ENCODE measurements at places on chromosomes 7 and 10.

DNA sequence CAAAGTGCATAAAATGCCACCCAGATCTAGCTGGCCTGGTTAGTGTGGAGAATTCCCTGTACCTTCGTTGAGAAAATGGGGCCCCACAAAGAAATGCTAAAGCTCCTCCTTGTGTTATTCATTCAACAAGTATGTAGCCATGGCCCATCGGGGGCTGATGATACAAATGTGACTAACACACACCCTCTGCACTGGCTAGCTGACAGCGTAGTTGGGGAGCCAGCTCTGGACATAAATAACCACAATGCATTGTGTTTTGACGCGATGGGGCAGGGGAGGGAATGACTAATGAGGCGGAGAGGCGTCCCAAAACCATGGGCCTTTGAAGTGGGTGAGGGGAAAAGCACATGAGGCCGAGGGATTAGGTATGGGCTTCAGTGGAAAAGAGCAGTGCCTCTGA lies 28.2 kb upstream of the ASL start:
- no peak for DNase-seq

DNA sequence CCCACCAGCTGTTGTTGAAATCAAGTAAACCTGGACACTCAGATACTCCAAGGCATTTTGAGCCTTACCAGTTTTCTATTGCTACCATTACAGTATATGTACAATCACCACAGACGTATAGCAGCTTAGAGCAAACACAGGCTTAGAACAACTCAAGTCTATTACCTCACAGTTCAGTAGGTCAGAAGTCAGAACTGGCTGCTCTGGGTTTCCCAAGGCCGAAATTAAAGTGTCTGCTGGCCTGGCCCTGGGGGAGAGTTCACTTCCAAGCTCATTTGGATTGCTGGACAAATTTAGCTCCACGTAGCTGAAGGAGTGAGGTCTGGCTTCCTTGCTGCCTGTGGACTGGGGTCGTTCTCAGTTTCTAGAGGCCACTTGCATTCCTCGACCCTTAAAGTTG lies 260.1 kb upstream of the LRRN3 start:
- DNase-seq = no peak

DNA sequence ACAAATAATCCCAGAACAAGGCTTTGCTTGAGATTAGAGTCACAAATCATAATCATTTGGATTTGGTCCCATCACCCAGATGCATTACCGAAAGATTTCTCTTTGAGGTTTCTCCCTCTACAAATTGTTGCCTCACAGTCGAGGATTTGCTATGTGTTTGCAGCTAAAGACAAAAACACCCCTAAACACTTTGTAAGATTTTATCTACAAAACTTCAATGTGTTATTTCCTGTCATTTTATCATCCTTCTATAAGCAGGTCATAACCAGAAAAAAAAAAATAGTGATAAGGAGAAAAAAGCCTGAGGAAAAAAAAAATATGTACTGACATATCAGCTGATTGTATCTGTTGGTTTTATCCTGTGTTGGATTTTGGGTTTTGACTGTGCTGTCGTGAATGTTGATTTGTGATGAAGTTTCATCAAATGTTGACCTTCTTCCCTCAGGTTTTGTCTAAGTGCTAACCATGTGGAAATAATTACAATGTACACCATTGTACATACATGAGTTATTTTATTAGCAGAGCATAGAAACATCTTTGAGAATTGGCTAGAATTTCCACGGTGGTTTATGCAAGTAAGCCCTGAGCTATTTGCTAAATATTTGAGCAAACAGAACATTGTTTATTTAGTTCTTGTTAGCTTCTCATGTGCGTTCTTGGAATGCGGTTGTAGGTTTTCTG lies 274.4 kb downstream of the NEBL start:
- DNase-seq = no peak

- no peak for DNase-seq
Observed at GRCh38 chr7:57646901-57647246, 196.9 kb downstream of the ZNF716 start.

DNA sequence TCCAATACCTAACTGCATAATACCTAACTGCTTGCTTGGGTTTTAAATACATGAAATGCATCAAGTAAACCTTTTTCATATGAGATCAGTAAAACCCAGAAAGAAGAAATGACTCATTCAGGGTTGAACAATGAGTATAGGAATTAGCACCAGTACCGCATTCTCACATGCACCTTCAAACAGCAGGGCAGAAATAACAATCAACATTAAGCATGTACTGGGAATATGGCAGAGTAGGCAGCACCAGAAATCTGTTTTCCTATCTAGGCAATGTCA lies 850.3 kb upstream of the SORCS1 start:
- DNase-seq = no peak

- DNase-seq = no peak
Observed at GRCh38 chr10:44186150-44186549, 198.7 kb downstream of the CXCL12 start.

DNA sequence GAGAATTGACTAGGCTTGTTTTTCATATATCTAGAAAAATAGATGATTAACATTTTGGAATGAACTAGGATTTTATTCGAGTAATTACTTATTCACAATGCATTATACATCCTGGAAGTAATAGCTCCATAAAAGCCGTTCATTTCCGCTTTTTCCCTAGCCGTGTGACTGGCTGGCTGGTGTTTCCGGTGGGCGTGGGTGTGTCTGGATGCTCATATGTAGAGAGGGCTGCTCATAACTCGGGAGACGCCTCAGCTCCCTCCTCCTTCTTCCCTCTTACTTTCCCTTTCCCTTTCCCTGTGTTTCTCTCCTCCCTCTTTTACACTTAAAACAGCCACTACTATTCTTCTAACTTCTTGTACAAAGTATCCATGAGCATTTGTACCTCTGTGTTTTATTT lies 187.7 kb upstream of the VSTM2A start:
- DNase-seq = no peak

DNA sequence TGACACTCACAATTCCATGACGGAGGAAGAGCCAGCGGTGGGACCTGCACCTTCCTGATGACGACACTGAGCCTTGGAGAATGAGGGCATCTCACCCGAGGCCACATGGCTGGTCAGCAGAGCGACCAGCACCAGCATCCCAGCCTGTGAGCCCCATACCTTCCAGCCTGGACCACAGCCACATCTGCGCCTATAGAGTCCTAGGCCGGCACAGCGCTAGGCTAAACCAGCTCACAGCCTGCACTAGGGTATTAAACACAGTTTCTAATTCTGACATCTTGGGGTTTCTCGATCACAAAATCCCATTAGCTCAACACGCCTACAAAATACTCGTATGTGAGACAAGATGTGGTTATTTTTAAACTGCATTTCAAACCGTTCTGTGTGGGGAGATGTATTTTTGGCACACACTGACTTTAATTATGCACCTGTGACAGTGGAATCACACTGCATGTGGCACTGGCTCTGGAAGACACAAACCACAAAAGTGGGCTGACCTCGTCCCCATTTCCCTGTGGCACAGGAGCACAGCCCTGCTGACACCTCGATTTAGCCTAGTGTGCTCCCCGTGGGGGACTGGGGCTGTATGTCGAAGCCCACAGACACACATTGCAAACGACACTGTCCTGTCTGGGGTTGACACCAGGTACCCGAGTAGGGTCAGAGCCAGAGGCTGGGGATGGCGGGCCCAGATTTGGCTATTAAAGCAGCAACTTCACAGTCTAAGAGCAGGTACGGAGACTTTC lies 32.5 kb downstream of the CPXM2 start:
- DNase-seq = no peak

DNA sequence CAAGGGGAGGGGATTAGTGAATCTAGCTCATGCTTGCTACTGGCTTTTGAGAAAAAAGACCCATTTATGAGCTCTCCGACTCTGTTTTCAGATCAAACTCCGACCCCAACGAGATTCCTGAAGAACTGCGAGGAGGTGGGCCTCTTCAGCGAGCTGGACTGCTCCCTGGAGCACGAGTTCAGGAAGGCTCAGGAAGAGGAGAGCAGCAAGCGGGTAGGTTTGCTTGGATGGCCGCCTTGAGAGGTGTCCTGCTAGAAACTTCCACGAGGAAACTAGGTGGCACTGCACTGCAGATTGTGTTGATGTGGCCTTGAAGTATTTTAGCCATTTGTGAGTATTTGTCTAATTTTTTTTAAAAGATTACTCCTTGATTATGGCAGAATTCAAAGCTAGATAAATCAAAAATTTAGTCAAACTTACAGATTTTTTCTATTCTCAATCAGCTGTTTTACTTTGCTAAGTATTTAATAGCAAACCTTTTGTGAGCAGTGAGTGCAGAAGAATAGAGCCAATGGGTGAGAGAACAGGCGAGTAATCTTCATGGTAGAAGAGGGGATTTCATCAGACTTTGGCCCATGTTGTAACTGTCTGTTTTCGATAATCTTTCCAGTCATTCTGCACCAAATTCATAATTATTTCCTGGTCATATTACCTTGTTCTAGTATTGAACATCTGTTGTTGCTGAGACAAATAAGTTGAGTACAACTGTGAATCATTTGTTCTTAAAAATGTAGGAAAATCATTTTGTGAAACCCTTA lies 95.4 kb downstream of the CREB5 start:
- DNase-seq = no peak

GRCh38 chr7:139396323-139396951 lies 36.7 kb downstream of the LUC7L2 start:
- no peak for DNase-seq

GRCh38 chr10:35907548-35907947 lies 265.5 kb upstream of the FZD8 start:
- no peak for DNase-seq

- no peak for DNase-seq
Observed at GRCh38 chr10:88048312-88048711, 184.9 kb downstream of the PTEN start.

- DNase-seq = no peak
Observed at GRCh38 chr10:81096558-81096957, 558.9 kb downstream of the SH2D4B start.

DNA sequence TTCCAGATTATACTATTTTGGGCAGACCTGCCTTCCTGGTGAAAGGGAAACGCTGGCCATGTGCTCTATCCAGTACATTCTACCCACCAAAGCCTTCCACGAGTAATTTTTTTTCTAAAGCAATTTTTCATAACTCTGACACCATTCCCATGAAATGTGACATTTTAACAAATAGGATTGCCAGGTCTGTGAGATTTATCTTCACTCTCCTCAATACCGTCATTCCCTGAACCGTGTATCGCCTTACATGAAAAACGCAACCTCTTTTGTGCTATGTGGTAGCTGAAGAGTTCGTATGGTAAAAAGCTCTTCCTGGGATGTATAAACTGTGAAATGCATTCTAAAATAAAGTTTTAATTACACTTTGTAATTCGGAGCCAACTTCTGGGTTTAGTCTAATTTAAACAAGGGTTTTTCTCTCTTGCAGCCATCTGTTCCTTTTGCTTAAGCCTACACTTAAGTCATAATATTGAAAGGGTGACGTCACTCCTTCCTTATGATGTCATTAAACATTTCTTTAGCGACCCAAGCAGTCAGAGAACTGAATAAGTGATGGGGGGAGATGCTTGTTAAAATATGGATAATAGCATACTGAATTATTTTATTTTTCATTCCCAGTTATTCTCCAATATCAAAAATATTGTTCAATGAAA lies 27.7 kb downstream of the C1QL3 start:
- no peak for DNase-seq

GRCh38 chr10:104277785-104278184 lies 8.8 kb downstream of the GSTO2 start:
- no peak for DNase-seq

DNA sequence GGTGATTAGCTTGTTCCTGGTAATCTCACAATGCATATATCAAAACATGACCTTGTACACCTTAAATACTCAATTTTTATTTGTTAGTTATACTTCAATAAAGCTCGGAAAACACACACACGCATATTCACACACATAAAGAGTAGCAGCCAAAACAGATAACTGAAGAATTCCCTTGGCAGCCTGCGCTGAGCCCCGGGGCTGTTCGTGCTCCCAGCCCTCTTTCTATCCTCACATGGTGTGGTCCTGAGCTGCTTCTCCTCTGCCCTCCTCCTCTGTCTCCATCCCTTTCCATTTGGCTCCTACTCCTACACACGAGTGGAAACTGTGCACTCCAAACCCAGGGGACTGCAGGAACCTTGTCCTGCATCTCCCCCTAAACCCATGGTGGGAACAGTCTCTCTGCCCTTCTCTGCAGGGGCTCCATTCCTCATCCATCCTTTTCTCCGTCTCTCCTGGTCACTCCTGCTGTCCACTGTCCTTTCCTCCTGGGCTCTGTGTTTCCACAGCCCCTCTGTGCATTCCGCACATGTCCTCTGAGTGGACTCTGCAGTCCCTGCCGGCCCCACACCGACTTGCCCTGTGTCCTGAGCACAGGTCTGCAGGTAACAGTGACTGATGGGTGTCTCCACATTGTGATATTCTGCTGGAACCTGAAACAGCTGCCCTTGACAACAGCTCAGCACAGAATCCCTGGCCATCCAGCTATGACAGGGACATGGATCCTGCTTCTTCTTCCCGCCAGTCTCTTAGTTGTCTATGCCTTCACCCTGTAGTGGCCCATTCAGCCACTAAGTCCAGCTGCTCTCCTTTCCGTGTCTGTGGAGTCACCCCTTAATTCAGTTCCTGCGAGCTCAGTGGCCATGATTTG lies 216.8 kb upstream of the ZNF32 start:
- DNase-seq = no peak

DNA sequence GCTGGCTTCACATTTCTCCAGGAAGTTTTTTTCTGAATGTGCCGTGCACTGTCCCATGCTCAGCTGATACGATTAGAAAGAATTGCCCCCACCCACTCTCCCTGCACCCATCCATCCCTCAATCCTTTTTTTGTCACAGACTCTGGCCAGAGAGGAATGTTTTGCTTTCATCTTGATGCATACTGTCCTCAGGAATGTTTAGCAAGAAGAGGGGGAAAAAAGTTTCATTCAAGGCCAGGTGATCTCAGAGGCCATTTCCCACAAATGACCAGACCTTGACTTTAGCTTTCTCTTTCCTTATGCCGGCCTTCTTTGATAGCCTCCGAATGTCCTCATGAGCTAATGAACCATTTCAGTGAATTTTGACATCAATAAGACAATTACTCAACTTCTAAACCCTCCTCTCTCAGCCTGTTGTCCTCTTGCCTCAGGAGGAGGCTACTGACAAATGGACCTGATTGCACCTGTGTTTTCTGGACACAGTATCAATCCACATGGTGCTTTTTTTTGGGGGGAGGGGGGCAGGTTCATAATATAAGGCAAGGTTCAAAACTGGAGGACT lies 105.0 kb upstream of the KLF6 start:
- DNase-seq = no peak

DNA sequence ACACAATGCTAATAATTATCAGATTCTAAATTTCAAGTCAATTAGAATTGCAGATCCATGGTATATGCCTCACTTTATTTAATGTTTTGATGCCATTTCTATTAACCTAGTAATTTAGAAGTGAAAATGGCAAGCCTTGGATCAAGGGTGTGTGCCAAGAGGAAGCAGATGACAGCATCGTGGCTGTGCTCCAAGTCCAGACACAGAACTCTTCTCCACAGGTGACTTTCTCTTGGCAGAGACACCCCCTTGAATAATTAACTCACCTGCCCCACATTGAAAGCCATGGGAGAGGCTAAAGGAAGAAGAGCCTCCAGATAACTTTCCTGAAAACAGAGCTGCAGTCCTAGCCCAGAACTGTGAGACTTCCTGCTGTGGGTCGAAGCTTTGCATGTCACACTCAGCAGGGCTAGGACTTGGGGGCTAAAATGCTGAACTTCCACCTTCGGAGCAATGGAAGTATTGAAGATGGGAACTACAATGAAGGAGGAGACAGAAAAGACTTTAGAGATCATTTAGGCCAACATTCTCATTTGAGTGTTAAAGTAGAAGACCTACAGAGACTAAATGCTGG lies 996 bp upstream of the C10orf90 start:
- no peak for DNase-seq

Data from AML-193 (cell line).